ENCODE measurements at places on chromosomes 11 and 22. TPM values are rescaled to one million over a fixed set of nuclear protein-coding genes. Genes with fewer than 3 reads are reported as not detected.

- peak; percentile 93 for DNase-seq
Observed at GRCh38 chr11:64305691-64306562, 603 bp downstream of the ESRRA start.

- DNase-seq: no peak
Observed at GRCh38 chr11:69894648-69895047, 75.4 kb upstream of the FGF3 start.

- DNase-seq: no peak
Observed at GRCh38 chr22:43427296-43428004, 15.6 kb downstream of the MPPED1 start.

DNA sequence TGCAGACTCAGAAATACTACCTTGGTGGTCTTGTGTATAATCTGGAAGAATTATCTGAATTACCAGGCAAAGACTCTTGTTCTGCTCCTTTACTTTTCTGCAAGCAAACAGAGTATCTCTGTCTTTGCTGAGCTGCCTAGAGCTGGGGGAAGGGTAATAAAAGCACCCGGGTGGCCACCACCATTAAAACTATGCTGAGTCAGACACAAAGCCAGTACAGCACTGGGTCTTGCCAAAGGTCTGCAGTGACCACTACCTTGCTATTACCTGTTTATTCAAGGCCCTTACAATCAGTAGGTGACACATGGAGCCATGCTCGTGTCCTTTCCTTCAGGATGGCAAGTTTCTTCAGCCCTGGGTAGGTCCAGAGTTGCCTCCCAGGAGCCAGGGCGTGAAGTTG lies 420.6 kb upstream of the CNTN5 start:
- DNase-seq: no peak

DNA sequence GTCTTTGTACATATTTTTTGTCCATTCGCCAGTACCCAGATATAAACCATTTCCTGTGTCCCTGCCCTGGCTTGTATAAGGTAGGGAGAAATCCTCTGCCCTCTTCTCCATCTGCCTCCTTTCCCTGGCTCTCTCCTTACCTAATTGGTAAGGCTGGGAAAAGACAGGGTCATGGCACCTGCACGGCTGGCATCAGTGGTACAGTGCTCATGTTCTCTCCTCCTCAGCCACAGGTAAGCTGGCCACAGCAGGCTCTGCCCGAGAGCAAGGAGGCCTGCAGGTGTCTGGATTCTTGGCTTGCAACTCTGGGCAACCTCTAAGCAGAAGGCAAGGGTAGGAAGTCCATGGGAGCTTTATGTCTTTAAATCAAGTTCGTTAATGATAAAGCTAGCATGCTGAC lies 419.9 kb downstream of the BUD13 start:
- no peak for DNase-seq

DNA sequence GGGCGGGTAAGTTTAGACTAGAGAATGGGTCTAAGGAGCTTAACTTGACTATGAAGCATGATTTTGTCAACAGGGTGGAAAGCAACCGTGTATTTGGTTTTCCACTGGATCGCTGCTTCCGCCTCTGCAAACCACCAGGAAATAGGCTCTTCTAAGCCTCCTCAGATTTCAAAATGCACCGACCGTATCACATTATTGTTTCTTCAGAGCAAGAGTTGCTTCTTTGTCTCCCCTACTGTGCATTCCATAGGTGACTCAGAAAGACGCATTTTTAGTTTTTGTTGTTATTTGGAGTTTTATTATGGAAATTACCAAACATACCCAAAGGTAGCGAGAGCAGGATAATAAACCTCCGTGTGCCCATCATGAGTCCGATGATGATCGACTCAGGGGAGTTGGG lies 64.3 kb upstream of the RASD2 start:
- no peak for DNase-seq

- no peak for DNase-seq
Observed at GRCh38 chr22:29205252-29205593, 473 bp upstream of the EMID1 start.

Gene SAA4
- total RNA-seq: not detected

Gene CHRM1
- total RNA-seq: not detected

Gene LAMTOR1
- 79.3 TPM for total RNA-seq

Gene GGT1
- 2.0 TPM for total RNA-seq

GRCh38 chr11:3085052-3085451 lies 27.8 kb upstream of the CARS1 start:
- DNase-seq: peak; percentile 41

Gene CCDC89
- total RNA-seq: 0.54 TPM

All from cardiac septum (tissue), 1 donor.